ENCODE measurements at places on chromosomes 6 and 20.

DNA sequence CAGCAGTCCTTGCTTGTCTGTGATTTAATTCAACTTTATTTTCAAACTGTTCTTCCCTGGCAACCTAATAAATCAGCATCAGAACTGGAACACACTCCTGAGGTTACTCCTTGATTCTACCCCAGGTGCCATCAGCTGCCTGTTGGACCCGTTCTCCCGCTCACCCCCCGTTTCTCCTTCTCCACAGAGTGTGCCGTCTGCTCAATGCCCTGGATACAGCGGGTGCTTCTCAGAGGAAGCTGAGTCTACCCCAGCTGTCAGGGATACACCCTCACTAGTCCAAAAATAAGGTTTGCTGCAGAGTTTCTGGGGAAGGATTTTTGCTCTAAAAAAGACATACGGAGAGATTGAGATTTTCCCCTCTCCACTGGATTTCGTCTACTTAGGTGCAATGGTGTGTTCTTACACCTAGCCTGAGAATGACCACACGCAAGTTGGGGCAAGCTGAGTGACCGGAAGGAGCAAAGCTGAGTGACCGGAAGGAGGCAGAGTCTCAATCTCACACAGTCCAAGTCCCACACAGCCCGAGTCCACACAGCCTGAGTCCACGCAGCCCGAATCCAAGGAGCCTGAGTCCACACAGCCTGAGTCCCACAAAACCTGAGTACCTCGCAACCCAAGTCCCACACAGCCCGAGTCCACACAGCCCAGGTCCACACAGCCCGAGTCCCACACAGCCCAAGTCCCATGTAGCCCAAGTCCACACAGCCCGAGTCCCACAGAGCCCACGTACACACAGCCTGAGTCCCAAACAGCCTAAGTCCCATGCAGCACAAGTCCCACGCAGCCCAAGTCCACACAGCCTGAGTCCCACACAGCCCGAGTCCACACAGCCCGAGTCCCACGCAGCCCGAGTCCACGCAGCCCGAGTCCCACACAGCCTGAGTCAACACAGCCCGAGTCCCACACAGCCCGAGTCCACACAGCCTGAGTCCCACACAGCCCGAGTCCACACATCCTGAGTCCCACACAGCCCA is 58.6 kb upstream of the DACT2 start:
- DNase-seq, result no peak

DNA sequence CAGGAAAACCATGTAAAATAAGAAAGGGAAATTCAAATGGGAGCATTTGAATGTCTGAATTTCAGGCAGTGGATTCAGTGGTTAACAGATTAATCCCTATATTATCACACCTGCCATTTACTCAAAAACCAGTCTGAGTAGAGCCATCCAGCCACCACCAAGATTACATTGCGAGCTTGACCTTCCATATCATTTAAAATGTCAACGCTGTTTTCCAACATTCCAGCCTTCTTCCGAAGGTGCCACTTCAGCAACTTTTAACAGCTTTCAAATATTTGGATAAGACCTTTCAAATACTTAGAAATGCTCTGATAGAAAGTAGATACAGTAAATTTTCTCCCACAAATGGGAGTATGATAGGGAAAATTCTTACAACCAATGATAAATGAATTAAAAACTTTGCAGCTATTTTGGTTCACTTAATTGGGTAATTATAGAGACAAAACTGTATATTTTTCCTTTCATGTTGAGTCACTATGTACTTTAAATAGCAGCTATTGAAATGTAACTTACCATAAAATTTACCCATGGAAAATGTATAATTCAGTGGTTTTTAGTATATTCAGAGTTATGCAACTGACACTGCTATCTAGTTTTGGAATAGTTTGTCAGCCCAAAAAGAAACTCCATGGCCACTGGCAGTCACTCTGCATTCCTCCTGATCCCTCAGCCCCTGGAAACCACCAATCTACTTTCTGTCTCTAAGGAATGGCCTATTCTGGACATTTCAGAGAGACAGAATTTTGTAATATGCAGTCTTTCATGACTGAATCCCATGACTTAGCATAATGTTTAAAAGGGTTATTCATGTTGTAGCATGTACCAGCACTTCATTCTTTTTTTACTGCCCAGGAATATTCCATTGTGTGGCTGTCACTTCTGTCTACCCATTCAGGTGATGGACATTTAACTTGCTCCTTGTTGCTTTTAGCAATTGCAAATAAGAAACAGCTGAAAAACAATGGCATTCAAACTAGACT is 21.5 kb downstream of the EZR start:
- DNase-seq, result peak; percentile 15

GRCh38 chr6:39731565-39731964 is 6.4 kb upstream of the KIF6 start:
- no peak for DNase-seq

- DNase-seq, result no peak
Observed at GRCh38 chr6:1600764-1601157, 9.0 kb upstream of the FOXC1 start.

- no peak for DNase-seq
Observed at GRCh38 chr6:114085211-114085610, 114.3 kb upstream of the HDAC2 start.

DNA sequence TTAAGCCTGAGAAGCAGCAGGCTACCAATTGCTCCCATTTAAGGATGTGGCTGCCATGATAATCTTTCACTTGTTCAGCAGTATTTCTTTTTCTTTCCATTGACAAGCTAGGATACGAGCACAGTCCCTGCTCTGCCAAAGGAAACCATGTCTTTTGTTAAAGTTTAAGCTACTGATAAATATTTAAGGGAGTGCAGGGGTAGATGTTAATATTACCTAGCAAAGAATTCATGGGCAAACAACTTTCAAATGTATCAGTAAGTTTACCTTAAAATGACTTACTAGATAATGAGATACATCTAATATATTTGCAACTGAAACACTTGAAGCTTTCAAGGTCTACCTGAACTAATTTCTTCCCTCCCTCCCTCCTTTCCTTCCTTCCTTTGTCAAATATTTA is 77.3 kb downstream of the OPN5 start:
- DNase-seq, result no peak

- DNase-seq, result no peak
Observed at GRCh38 chr20:50496773-50497385, 13.3 kb upstream of the PTPN1 start.

- no peak for DNase-seq
Observed at GRCh38 chr20:60963146-60963545, 288.9 kb upstream of the CDH4 start.

DNA sequence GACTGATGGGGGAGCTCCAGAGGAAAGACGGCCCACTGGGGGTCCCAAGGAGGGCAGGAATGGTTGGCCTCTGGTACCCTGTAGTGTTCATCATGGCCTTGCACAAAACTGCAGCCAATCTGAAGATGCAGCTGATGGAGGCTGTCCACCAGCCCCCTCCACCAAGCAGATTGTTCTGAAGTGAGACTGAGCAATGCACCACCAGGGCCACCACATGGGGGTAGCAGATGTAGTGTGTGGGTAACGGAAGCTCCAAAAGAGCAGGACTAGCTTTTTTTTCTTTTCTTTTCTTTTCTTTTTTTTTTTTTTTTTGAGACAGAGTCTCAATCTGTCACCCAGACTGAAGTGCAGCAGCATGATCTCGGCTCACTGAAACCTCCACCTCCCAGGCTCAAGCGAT is 181.0 kb upstream of the MYLIP start:
- DNase-seq, result no peak

- no peak for DNase-seq
Observed at GRCh38 chr6:127291495-127291894, 24.8 kb downstream of the RNF146 start.

- no peak for DNase-seq
Observed at GRCh38 chr6:77425671-77426070, 37.6 kb downstream of the HTR1B start.

- peak; percentile 15 for DNase-seq
Observed at GRCh38 chr20:20373091-20373571, 5.2 kb downstream of the INSM1 start.

- DNase-seq, result no peak
Observed at GRCh38 chr6:39156801-39157200, 41.8 kb upstream of the SAYSD1 start.

GRCh38 chr6:124260337-124260736 is 456.7 kb downstream of the NKAIN2 start:
- no peak for DNase-seq

DNA sequence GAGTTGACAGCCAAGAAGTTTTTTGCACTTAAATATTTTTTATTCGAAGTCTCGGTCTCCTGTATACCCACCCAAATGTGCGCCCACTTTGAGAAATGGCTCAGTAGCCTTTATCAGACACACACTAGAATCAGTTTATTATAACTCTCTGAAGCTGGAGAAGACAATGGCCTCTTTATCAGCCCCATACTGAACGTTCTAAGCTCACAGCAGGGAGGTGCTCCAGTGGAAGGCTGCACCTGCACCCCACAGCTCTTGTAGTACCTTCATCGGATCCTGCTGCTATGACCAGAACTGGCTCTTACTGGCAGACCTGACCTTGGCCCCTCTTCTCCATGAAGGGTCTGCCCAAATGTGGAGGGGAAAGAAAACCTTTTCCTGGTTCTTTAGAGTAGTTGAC is 165.0 kb upstream of the SCGN start:
- no peak for DNase-seq

DNA sequence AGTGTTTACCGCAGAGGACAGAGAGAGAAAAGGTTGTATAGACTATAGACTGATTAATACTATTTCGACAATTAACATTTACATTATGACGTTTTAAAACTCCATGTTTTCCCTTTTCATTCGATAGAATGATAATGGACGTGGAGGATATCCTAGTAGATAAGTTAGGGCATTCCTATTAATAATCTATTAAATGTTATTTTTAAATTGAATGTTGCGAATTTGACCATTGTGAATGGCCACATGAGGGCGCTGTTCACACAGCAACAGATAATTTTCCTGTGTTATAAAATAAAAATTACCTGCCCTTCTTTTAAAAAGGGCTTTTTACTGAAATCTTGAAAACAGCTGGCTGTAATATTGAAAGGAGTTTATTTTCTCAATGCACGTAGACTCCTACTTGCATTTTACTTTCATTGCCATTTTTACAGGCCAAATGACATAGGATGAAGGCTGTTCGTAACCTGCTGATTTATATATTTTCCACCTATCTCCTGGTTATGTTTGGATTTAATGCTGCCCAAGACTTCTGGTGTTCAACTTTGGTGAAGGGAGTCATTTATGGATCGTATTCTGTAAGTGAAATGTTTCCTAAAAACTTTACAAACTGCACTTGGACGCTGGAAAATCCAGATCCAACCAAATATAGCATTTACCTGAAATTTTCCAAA is 3.3 kb downstream of the ADGRB3 start:
- DNase-seq, result no peak

- DNase-seq, result no peak
Observed at GRCh38 chr6:22544476-22544875, 24.9 kb upstream of the HDGFL1 start.

DNA sequence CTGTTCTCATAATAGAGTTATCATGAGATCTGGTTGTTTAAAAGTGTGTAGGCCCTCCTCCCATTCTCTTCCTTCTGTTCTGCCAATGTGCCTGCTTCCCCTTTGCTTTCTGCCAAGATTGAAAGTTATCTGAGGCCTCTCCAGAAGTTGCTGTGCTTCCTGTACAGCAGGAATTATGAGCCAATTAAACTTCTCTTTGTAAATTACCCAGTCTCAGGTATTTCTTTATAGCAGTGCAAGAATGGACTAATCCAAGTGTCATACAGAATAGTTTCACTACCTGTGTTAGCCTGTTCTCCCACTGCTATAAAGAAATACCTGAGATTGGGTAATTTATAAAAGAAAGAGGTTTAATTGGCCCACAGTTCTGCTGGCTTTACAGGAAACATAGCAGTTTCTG is 100.0 kb downstream of the CD24 start:
- no peak for DNase-seq

- no peak for DNase-seq
Observed at GRCh38 chr6:108348655-108349349, 53.9 kb downstream of the AFG1L start.

DNA sequence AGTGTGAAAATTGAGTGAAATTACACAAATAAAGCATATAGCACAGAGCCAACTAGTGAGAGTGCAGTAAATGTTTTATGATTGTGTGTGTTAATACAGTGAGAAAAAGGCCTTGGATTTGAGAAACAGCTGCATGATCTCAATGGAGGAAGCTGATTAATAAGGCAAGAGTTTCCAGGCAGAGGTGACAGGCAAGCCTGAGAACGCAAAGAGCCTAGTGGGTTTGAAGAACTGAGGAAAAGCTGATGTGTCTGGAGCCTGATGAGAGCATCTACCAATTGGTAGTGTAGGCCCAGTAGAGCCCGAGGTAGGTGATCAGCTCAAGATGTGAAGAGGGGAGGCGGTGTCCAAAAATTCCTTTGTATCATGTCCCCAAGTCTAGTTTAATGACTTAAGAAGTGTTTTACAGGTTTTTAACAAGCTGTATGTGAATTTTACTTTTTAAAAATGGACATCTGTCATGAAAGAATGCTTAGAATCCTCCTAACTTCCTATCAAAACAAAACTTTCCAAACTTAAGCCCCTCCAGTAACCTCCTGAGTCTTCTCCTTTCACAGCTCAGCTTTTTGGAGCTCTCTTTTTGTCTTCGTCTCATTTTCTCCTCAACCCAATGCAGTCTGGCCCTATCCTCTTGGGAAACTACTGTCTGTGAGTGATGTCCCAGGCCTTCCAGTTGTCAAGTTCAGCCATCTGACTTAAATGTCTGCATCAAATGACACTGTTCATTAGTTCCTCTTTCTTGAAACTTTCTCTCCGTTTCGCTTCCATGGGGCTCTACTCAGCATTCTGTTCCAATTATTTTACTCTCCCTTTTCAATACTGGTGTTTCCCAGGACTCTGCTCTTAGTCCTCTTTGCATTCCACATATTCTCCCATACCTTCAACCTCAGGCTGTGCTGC is 1.2 kb downstream of the CDC40 start:
- DNase-seq, result no peak

DNA sequence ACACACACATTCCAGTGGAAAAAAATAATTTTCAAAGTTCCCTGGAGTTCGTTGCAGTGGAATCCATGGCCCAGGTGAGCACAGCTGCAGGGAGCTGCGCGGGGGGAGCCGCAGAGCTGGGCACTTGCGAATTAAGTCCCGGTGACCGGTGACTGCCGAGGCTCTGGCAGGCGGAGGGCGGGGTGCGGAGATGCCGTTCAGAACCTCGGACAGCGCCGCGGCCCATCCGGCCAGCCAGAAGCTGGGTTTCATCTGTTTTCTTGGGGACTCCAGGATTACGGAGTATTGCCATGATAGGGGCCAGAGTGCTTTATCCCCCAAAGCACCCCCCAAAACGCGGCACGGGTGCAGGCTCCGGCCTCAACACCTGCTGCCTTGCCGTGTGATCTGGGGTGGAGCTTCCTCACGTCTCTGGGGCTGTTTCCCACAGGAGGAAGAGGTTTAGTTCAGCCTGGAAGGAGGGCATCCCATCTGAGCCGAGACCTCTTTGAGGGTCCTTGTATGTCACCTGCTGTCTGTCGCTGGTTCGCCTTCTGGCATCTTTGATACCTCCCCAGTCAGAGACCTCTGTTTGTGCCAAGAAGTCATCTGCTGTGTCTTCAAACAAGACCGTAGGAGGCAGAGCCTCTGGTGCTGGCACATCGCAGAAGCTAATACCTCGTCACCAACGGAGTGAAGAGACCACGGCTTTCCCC is 99.4 kb downstream of the YTHDF1 start:
- DNase-seq, result no peak

- DNase-seq, result no peak
Observed at GRCh38 chr6:107730106-107730505, 94.0 kb downstream of the SCML4 start.

- no peak for DNase-seq
Observed at GRCh38 chr20:59173938-59174491, 10.4 kb downstream of the ZNF831 start.
